CD4-positive, alpha-beta T cell treated with Interleukin-17A for 4 hours (primary cell): ENCODE measurements at places on chromosomes 6 and 20.

DNA sequence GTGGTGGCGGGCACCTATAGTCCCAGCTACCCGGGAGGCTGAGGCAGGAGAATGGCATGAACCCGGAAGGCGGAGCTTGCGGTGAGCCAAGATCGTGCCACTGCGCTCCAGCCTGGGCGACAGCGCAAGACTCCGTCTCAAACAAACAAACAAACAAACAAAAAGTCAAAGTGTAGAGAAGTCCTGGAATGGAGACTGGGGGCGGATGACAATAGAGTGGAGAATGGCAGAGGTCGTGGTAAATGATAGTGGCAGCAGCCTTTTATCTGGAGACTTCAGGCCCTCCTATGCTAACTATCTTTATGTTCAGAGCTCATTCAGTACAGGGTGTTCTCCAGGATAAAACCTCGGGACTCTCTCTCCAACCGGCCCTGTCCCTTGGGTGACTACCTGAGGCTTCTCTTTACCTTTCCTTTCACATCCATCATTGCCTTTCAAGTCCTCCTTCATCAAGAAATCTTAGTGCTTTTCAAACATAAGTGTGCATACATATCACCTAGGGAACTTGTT lies 1.4 kb upstream of the FKBPL start:
- no peak for DNase-seq

DNA sequence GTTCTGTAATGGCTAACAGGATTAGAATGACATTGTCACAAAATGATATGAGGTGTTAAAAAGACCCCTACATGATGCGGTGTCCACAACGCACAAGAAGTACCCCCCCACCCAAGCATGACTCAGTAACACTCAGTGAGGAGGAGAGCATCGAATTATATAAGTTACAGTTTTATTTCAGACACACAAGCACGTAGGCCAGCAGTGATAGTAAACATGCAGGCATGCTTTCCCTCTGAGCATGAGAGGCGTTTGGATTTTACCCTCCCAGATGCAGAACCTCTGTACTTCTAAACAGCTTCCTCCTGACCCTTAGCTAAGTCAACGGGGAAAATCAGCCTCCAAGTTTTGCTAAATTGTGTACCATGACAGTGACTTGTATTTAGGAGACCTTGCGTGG lies 23.9 kb downstream of the GNAS start:
- no peak for DNase-seq

- DNase-seq: no peak
Measured at GRCh38 chr20:37347347-37347823, 1.4 kb downstream of the SRC start.

DNA sequence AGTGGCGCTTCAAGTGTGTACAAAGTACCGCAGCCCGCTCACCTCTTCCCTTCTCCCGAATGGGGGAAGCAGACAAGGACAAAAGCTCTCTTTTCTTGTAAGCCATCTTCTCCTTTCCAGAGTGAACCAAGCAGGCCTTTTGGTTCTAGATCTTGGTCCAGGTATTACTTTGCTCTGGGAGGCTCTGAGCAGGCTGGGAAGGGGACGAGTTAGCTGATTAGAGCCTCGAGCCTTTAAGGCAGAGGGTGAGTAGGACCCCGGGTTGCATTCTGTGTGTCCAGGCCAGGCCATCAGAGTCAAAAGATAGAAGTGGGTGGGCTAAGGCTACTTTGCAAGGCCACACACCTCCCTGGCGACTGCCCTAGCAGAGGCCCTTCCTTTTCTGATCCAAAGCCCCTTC lies 57.6 kb downstream of the GTF2H5 start:
- no peak for DNase-seq

DNA sequence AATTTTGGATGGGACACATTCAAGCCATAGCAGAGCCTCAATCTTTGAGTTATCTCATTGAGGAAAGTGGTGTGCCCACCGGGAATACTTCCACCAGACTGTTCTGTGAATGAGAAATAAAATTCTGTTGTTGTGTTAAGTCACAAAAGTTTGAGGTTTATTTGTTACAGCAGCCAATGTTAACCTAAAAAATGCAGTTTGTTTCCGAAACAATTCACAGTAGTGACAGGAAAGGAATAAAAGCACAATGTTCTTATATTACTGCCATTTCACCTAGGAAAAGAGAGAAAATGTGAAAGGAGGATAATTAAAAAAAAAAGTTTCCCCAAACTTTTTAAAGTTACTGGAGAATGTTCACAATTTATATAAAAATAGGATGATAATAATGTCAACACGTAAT lies 344.6 kb downstream of the CD83 start:
- DNase-seq: no peak

DNA sequence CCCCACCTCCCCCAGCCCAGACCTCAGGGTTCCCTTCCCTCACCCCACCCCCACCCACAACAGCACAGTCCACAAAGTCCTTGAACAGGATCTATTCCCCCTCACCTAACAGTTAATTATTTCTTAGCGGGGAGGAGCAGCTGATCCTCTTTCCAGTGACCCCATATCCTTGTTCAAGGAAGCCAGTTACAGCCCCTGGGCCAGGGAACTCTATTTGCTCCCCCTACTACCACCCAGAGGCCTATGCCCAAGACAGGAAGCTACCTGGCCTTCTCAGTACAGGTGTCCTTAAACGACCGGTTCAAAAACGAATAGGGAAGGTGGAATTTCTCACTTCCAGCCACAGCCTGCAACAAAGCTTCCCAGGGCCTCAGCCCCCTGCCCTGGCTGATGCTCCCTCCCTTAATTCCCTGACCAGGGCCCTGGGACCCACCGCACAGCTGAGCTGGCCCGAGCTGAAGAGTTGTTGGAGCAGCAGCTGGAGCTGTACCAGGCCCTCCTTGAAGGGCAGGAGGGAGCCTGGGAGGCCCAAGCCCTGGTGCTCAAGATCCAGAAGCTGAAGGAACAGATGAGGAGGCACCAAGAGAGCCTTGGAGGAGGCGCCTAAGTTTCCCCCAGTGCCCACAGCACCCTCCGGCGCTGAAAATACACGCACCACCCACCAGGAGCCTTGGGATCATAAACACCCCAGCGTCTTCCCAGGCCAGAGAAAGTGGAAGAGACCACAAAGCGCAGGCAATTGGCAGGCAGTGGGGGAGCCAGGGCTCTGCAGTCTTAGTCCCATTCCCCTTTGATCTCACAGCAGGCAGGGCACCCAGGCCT lies 778 bp downstream of the MCCD1 start:
- DNase-seq: no peak

DNA sequence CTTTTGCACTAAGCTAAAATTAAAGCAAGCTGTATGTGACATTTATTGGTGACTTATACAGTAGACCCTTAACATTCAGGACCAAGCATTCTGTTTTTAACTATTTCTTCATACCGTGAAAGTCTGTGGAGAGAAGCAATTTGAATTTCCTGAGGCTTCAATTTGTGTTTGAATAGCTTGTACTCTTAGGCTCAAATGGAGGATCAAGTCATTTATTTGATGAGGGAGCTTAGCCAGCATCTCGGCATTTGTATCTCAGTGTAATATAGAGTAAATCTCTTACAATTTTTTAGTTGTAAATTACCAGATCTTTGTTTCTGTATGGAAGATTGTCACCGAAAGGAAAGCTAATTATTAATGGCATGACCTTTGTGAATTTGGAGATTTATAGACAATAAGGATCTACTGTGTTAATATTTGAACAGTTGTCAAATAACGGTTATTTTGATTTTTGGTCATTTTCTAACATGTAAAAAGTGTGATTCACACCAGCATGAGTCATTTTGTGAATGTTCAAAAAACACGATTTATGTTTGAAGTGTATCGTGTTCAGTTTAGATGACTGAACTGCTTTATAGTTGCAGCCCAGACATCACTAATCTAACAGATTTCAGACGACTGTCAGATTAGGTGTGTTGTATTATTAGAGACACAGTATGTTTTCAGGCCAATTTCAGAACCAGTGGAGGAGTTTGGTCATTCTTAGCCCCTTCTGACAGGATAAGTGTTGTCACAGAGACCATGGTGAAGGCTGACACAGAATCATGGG lies 332.9 kb downstream of the CDKAL1 start:
- no peak for DNase-seq
